ENCODE measurements at places on chromosomes 16 and 17. TPM values are rescaled to one million over a fixed set of nuclear protein-coding genes. Genes with fewer than 3 reads are reported as not detected.
A peak's percentile ranks its signal among the peaks of the same experiment; 100 is the strongest.

DNA sequence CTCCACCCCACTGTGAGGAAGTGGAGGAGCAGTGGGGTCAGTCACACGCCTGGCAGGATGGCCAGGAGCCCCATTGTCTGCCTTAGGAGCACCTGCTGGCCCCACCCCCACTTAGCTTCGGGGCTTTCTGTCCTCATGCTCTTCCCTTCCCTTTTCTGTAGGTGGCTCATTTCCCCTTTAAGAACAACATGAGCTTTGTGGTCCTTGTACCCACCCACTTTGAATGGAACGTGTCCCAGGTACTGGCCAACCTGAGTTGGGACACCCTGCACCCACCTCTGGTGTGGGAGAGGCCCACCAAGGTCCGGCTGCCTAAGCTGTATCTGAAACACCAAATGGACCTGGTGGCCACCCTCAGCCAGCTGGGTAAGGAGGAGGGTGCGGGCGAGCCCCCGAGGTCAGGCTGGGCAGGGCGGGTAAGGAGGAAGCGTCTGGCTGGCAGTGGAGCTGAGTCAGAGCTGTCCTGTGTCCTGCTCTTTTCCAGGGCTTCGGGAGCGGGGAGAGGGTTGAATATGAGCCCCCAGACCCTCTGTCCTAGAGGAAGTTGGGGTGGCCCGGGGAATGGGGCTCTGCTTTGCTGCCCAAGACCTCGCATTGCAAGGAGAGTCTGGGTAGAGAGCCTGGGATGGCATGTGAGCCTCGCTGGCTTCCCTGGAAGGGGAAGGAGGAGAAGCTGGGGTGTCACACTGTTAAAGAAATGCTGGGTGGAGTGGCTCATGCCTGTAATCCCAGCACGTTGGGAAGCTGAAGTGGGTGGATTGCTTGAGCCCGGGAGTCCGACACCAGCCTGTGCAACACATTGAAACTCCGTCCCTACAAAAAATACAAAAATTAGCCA is 9.2 kb upstream of the SERPINF1 start:
- DNase-seq = peak; percentile 35

DNA sequence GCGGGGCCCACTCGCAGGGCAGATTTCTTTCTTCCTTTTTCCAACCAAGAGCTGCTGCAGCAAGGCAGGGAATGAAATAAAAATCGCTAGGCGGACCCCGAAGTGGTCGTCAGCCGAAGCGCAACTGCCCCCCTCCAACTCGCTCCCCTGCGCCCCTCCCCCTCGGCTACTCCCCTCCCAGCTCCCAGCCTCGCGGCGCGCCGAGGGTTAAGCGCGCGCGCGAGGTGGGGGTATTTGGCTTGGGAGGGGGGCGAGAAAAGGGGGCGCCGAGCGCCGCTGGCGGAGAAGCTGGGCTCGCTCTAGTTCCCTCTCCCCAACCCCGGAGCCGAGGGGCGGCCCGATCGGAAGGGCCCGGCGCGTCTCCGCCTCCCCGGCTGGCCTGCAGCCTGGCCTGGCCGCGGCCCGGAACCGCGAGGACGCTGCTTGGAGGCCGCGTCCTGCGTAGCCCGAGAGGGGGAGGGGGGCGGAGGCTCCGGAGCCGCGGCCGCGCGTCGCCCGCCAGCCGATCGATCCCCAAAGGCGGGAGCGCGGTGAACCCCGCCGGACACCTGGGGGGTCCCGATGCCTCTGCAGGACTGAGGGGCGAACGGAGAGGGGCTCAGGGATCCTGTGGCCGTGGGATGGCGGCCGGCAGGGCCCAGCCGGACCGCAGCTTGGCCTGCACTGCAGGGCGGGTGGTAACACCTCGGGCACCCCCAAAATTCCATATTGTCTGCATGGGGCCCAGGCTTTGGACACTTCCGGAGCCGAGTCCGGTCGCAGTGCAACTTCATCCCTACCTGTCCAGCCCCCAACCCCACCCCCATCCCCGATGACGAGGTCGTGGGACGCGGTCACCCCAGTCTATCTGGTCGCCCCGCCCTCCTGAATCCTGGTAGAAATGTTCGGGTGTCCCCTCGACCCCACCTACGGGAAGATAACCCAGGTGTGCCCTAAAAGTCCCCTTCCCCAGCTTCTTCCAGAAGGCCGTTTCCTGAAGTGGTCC is 4.9 kb upstream of the CBX4 start:
- peak; percentile 12 for DNase-seq

GRCh38 chr17:77831474-77832179 is 126.9 kb upstream of the TNRC6C start:
- no peak for DNase-seq

GRCh38 chr17:64152428-64153125 is 22.6 kb upstream of the ERN1 start:
- no peak for DNase-seq

GRCh38 chr16:8310323-8310722 is 280.0 kb downstream of the TMEM114 start:
- DNase-seq = no peak

- no peak for DNase-seq
Measured at GRCh38 chr17:34301986-34302385, 16.4 kb downstream of the CCL11 start.

DNA sequence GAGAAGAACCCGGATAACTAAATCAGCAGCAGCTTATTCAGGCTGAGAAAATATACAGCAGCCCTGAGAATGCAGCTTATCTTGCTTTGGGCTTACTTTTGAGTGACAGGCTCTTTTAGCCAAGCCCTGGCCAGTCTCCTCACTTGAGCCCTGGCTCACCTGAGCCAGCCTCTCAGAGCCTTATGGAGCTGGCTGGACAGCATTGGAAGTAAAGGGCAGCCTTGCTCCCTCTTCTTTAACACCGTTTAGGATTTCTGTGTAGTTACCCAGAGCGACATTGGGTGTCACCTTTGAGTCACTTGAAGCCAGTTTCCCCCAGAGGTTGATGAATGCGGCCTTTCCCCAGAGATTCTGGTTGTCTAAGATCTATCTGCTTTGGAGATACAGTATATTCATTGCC is 7.7 kb upstream of the NPIPB2 start:
- DNase-seq = peak; percentile 48

DNA sequence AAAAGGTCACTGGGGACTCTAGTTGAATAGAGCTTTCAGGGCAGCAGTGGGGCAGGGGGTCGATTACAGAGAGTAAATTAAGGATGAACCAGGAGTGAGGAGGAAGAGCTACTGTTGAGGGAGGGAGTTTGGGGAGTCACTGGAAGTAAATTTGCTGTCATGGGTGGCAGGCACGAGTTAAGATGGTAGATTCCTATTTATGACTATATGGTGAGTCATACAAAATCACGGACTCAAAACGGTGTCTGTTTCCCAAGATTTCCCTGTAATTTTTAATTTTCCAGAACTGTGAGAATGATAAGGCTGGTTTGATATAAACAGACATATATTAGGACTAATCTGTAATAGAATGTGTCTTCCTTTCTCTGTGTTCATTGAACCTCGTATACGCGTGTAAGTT is 287.6 kb upstream of the GOT2 start:
- DNase-seq = no peak

DNA sequence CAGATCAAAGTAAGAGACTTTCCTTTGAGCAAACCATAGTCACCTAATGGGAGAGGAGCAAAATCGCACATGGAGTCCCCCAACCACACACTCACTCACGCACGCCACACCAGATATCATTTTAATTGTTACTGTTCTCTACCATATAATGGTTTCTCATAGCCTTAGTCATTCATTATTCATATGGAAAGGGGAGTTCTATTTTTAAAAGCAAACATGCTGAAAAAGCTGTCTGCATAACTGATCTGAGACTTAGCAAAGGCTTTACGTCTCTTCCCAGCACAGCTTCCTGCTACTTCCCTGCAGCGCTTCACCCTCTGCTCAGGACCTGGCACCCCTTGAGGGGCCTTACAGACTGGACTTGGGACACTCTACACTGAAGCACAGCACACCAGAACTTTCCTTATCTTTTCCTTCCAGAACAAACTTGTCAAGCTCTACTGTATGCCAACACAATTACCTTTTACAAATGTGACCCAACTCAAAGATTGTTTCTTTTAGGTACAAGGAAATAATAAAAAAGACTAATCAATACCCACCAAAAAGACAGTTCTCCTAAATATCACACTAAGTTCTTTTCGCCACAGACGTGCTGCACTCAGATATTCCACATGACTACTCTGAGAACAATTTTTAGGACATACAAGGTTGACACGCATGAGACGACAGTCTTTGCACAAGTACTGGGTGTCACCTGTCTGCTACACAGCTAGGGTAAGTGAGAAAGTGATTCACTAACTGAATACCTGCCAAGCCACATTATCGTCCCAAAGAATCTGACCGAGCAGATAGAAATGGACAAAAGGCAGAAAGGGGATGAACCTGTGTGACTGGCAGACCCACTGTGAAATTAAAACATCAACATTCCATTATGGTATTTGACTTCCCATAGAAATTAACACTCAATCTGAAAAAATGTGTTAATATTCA is 21.5 kb downstream of the SRP68 start:
- DNase-seq = no peak

- DNase-seq = peak; percentile 87
Measured at GRCh38 chr17:48441231-48441711, 11.3 kb upstream of the SKAP1 start.

DNA sequence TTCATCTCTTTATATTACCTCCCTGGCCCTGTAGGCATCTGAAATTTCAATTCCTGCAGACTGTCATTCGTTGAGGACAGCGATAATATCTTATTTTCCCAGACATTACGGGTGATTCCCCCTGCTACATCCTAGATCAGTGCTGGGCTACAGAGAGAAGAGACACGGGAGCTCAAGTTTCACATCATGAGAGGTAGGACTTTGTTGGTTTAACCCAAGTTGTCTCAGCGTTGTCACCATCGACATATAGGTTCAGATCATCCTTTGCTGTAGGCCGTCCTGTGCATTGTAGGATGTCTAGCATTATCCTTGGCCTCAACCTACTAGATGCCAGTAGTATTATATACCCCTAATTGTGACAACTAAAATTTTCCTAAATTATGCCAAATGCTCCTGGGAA is 19.3 kb downstream of the MT1X start:
- DNase-seq = peak; percentile 2

- DNase-seq = no peak
Measured at GRCh38 chr17:22460461-22461063, 768.2 kb downstream of the KCNJ18 start.

- DNase-seq = no peak
Measured at GRCh38 chr16:76784530-76784929, 406.5 kb upstream of the MON1B start.

DNA sequence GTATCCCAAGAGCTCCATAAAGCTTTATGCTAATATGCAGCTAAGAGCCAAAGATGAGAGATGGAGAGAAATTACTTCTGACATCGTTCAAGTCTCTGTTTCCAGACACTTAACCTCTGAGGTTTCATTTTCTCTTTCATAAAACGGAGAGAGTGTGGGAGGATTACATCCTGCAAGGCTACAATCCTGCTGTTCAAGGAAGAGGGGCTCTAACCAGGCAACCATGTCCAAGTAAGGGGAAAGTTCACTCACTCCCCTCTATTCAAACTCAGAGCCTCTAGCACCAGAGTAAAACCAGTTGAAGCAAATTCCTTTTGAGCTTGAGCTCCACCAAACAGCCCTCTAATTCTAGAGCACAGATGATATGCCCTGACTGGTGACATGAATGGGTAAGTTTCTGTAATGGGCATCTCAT is 397.4 kb downstream of the NPIPA8 start:
- no peak for DNase-seq

DNA sequence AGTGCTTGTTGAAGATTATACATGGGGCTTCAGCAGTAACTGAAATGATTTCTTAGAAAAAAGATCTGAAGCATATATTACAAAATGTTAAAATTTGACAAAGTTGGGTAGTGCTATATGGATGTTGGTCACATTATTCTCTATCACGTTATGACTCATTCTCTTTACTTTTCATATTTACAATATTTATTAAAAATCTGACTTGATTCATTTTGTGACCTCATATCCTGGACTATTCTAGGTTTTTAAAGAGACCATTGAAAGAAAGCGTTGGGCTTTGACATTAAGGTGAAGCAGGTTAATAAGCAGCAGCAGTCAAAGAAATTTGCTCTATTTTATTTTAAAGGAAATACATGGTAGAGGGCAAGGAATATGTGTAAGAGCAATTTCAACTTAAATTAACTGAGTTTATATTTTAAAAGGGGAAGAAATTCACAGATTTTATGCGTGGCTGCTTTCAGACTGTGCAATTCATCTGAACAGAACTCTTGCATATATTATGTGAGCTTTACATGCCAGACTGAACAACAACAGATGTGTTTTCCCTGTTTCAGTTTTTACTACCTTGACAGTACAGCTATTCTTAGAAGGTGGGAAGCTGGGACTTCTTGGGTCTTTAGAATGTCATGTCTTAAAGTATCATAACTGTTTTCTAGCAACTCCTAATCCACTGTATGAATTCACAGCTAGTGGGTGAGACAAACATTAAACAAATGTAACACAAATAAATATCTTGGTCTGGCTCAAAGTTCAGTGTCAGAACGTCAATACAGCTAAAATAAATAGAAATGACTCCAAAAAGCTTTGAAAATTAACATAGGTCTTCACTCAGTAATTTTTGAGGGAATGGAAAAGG is 10.4 kb upstream of the FAM20A start:
- DNase-seq = no peak

DNA sequence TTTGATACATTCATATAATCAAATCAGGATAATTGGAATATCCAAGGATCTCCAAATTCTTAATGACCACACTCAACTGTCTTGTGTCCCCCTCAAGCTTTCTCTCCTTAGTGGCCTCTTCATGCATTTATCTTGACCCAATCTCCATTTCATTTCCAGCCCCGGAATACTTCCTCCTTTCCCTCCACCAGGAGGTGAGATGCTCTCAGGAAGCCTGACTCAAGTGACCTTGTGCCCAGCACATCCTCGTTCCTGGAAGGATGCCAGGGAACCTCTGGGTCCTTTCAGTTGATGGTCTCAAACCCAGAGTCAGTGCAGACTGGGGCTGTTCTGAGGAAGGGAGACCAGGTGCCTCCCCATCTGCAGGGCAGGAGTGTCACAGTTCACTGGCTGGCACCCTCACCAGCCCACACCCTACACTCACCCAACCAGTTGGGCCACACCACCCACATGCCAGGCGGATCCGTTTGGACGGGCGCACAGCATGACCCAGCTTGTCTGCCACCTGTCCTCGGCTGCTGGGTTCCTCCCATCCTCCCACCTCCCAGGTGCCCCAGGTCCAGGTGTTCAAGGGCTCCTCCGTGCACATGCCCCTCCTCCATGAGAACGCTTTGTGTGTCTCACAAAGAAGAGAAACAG is 14.0 kb upstream of the EMP2 start:
- peak; percentile 35 for DNase-seq

ASGR2 gene
- polyA plus RNA-seq = not detected

SERPINF2 gene
- 0.25 TPM for polyA plus RNA-seq

KRT26 gene
- polyA plus RNA-seq = not detected

FAHD1 gene
- polyA plus RNA-seq = 27.3 TPM

TAC4 gene
- not detected for polyA plus RNA-seq

KRT25 gene
- not detected for polyA plus RNA-seq

ADAMTS18 gene
- polyA plus RNA-seq = not detected

Data from naive B cell (primary cell).